ENCODE measurements at places on chromosomes 5 and 9.

GRCh38 chr5:67010684-67011409 is 185.8 kb downstream of the CD180 start:
- peak; percentile 77 for DNase-seq

DNA sequence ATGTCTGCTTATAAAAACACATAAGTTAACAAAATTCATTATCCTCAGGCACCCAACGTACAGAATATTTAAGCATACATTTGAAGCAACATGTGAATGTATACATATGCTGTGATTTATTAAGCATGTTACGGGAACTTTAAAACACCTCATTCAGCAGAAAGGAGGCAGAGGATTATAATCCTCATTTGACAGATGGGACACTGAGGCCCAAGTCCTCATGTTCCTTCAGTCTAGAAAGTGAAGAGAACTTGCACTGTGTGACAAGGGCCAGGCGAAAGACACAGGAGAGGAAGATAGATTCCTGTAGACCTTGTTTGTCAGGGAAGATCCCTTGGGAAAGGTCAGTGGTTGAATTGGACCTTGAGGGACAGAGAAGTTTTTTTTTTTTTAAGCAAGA is 7.6 kb upstream of the PSMD5 start:
- no peak for DNase-seq

GRCh38 chr9:20601292-20601691 is 21.0 kb downstream of the MLLT3 start:
- DNase-seq, result no peak

DNA sequence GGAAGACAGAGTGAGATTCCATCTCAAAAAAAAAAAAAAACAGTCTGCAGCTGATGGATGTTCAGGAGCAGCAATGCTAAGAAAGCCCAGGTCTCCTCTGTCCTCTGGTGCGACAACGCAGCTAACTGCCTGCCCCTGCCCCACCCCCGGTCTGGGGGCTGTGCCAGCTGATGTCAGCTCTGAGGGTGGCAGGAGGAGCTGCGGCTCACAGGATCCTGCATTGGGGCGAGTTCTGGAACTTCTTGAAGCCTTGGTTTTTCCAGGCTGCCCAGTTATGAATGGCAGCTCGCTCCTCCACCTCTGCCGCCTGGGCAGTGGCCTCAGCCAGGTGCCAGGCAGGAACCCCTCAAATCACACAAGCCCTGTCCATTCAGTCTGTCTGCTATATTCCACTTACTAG is 113.5 kb downstream of the ROR2 start:
- DNase-seq, result no peak

DNA sequence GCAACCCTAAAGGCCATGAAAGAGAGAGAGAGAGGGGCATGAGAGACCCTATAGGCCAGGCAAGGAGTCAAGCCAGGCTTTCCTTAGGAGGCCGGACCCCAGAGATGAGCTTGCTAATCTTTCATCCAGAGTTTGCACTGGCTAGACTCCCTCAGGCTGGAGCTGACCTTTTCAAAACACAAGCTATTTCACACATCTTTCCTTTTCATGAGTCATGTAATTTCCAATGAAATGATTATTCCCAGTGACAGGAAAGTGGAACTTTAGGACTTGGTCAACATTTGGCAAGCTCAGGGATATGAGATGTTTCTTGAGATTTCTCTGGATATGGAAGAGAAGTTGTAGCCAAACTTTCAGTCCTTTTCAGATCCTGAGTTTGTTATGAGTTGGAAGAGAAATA is 117.7 kb downstream of the TARS1 start:
- DNase-seq, result no peak

DNA sequence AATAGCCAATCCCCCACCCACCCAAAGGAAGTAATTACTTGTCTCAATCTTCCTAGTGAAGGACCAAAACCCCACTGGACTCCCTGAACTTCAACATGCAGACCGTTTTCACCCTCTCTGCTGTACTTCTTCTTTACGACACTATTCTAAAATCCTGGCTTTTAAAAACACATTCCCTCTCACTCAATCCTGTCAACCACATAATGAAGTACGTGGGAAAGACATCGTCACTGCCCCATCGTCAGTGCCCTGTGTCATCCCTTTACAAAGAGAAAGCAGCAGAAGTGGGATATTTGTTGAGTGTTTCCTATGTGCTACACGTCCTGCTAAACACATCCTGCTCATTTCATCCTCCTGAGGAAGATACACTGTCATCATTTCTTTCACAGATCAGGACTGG is 54.2 kb downstream of the MAPKAP1 start:
- DNase-seq, result no peak

DNA sequence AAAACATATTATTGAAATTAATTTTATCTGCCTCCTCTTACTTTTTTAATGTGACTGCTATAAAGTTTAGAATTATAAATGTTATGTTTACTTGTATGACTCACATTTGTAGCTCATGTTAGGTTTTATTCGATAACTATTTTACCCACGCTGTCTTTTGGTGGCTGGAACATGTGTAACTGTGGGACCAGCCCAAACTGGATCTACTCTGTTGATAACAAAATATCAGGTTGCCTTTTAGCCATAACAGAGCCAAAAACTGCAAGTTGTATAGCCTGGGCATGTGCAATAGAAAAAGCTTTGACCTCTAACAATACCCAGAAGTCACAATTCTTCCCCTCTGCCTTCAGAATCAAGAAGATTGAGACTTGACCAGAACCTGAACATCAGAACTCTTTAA is 356.5 kb downstream of the PRELID2 start:
- no peak for DNase-seq

DNA sequence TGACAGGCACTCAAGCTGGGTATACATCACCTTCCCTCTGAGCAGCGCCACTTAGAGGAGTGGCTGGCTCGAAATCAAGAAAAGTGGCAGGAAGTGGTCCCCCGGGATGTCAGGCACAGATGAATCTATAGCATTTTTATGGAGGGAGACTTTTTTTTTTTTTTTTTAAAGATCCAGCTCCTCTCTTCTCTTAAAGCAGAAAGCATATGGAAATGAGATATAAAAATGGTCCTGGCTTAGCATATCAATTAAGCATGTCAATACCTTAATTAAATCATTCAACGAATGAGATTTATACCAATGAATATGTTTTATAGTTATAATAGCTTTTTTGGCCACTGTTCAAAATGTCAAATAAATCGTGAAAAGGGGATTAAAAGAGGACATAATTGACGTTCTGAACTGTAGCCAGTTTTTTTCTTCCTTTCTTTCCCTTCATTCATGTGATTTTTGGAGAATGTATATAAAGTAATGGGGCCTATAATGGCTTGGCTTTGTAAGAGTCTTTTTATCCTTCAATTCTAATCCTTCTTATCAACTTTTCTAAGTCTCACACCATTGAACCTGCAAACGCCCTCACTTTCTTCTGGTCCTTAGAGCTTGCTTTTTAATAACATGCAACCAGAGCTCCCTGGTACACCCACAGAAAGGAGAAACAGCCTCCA is 319.2 kb upstream of the PANK3 start:
- no peak for DNase-seq

- DNase-seq, result no peak
These were observed 302.4 kb upstream of the PANK3 start for GRCh38 chr5:168881427-168882149.

GRCh38 chr5:142446131-142446959 is 121.5 kb upstream of the SPRY4 start:
- no peak for DNase-seq

DNA sequence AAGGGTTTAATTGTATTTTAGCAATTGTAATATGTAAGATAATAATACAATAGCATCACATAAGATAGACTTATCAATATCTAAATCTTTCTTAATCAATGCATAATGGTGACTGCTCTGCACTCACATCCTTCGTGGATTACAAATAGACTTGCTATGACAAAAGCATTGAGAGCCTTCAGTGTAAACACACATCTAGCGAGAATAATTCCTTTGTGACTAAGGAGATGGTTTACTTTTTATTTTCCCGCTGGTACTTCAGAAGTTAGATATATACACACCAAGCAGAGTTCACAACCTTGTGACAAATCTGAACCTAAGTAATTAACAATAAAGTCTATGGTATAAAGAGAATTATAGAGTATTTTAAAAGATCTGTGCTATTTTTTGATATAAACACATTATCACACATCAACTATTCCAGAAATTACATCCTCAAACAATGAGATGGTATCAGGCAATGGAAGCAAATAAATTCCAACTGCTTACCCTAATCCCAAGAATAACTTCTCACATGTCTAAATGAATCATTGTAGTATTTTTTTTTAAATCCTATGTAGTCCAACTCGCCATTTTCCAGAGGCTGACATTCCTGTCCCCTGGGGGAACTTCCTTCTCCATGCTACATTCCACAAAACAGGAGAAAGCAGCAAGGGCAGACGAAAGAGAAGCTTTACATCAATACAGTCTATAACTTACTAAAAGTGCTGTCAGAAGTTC is 51.2 kb downstream of the MAPKAP1 start:
- no peak for DNase-seq

- no peak for DNase-seq
These were observed 606.8 kb downstream of the RAB3C start for GRCh38 chr5:59189472-59190244.

DNA sequence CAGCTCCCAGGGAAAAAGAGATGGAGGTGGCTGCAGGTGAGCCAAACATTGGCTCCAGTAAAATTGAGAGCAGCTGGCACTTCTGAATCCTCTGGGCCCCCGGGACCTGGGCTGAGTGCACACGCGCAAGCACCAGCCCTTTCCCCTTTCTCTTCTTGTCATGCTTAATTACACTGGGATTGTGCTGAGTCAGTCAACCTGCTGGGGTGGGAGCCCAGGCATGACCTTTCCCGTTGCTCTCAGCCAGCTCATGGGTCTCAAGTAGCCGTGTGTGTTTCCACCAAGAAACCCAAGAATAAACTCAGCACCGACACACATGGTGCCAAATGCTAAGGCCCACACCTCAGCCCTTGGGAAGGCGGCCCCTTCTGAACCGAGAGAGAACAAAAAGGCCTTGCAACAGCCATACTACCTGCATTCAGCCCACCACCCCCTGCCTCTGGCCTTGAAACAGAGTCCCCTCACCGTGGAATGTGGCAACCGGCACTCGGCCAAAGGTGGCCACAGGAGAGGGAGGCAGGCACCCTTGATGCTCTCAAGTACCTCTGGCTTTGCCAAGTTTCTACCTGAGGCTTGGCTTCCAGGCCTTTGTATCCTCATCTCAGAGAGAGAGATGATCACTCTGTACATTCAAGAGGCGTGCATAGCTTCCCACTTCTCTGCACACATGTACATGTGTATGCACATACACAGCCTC is 28.1 kb downstream of the SLIT3 start:
- DNase-seq, result no peak

DNA sequence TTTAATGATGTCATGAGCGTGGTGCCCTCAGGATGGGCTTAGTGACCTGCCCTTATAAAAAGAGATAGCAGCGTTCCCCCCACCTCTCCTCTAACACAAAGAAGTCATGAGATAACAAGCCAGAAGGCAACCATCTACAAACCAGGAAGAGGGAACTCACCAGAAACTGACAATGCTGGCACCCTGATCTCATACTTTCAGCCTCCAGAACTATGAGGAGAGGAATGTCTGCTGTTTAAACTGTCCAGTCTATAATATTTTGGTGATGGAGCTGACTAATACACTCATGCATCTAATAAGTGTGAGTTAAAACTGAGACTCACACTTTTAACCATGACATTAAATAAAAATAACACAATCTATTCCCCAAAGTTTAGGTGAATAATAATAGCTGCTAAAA is 156.1 kb upstream of the SPEF2 start:
- DNase-seq, result no peak

- DNase-seq, result no peak
These were observed 9.4 kb downstream of the HNRNPAB start for GRCh38 chr5:178213748-178214151.

- DNase-seq, result peak; percentile 67
These were observed 2.9 kb downstream of the WDR38 start for GRCh38 chr9:124855944-124856765.

DNA sequence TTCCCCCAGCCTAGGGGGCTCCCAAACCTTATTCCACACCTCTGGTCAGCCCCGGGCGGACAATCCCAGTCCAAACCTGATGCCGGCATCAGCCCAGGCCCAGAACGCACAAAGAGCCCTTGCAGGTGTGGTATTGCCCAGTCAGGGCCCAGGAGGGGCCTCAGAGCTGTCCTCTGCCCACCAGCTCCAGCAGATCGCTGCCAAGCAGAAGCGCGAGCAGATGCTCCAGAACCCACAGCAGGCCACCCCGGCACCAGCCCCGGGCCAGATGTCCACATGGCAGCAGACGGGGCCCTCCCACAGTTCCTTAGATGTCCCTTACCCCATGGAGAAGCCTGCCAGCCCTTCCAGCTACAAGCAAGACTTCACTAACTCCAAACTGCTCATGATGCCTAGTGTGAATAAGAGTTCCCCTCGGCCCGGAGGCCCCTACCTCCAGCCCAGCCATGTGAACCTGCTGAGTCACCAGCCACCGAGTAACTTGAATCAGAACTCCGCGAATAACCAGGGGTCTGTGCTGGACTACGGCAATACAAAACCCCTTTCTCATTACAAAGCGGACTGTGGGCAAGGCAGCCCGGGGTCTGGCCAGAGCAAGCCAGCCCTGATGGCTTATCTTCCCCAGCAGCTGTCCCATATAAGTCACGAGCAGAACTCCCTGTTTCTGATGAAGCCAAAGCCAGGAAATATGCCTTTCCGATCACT is 27.6 kb upstream of the LTC4S start:
- peak; percentile 29 for DNase-seq
